ENCODE measurements at places on chromosomes 2 and 18.

- DNase-seq: no peak
Observed at GRCh38 chr2:68351997-68352396, 13.1 kb upstream of the PLEK start.

- no peak for DNase-seq
Observed at GRCh38 chr2:70981866-70982810, 3.7 kb downstream of the ANKRD53 start.

DNA sequence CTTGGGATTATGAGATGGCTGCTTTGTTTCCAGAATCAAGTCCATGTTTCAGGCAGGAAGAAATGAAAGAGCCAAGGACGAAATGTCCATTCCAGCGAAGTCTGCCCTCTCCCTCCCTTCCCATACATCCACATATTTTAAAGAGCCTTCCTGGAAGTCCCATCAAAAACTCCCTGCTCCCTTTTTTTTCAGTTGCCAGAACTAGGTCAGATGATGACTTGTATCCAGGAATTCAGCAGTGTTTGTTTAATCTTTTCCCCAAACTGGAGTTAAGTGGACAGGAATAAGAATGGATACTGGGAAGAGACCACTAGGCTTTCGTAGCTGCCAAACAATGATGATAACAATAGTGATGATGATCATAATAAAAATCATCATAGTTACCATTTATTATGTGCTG is 198.7 kb downstream of the MEIS1 start:
- DNase-seq: no peak

DNA sequence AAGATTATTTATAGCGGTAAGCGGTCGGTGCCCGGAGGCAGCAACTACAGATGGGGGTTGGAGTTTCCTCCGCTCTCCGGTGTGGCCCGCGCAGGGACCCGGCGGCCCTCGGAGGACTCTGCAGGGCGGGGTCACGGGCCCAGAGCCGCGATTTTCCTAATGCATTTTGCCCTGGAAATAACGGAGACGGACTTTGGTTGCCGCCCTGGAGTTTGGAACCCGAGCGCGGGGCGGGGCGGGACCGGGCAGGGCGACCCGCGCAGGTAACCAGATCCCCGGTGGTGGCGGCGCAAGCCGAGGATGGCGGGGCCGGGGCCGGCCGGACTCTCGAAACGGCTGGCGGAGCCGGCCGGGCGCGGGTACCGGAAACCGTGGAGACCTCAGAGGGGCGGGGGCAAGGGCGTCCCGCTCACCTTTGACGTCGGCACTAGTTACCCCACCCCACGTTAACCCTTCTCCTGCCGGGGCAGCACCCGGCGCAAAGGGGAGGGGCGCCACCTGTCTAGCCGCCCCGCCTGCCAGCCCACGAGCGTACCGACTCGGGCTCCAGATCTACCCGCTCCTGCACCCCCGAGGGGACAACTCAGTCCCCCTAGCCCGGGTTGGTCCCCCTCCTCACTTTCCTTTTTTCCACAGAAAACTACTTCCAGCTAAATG is 2.9 kb downstream of the CYP26B1 start:
- no peak for DNase-seq

GRCh38 chr2:70870790-70871189 is 35.2 kb upstream of the CD207 start:
- no peak for DNase-seq

DNA sequence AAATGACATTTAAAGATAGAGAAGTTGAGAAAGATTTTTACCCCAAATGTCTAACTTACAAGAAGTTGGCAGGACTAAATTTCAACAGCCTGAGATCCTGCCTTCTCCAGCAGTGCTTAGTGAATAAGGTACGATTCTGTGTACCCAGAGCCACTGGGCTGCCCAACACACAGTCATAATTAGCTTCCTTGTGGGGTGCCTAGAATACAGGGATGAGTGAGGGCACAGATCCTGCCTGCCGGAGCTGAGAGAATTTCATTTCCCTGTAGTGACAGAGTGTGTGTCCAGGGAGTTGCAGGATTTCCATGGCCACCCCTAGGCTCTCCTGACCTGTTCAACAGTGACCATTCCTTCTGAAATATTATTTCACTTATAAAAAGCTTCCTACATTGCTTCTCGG is 27.0 kb downstream of the GREB1 start:
- DNase-seq: no peak

DNA sequence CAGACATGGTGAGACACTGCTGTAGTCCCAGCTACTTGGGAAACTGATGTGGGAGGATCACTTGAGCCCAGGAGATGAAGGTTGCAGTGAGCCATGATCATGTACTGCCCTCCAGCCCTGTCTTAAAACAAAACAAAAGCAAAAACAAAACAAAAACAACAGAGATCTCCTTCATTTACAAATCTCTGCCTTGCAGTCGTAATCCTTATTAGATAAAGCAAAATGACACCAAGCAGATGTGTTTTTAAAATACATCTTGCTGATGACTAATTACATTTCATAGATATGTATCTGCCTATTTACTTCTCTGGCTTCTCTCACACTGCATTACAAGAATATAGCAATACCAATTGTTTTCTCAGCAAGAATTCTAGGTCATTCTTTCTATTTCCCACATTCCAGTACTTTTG is 22.8 kb downstream of the NFE2L2 start:
- DNase-seq: no peak

- DNase-seq: no peak
Observed at GRCh38 chr2:201827621-201828020, 21.3 kb downstream of the CDK15 start.

All from substantia nigra (tissue), 51 donors.